ENCODE measurements at places on chromosomes 13 and 19. TPM values are rescaled to one million over a fixed set of nuclear protein-coding genes. Genes with fewer than 3 reads are reported as not detected.
A peak's percentile ranks its signal among the peaks of the same experiment; 100 is the strongest.

The BLVRB gene
- 40.7 TPM for total RNA-seq

DNA sequence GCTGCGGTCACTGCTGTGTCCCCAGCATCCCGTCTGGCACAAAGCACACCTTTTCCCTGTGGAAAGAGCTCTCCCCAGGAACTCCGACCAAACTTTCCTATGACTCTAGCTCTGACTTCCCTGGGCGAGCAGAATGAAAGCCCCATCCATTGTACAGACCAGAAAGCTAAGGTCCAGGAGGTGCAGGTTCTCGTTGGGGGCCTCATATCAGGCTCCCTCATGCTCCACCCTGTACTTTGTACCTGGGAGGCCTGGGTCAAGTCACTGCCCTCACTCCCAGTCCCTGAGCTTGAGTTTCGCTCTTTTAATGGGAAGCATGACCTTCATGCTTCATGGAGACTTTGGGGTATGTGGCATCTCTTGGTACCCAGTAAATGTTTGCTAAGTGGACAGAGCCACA lies 18.4 kb downstream of the CYTH2 start:
- DNase-seq: no peak

DNA sequence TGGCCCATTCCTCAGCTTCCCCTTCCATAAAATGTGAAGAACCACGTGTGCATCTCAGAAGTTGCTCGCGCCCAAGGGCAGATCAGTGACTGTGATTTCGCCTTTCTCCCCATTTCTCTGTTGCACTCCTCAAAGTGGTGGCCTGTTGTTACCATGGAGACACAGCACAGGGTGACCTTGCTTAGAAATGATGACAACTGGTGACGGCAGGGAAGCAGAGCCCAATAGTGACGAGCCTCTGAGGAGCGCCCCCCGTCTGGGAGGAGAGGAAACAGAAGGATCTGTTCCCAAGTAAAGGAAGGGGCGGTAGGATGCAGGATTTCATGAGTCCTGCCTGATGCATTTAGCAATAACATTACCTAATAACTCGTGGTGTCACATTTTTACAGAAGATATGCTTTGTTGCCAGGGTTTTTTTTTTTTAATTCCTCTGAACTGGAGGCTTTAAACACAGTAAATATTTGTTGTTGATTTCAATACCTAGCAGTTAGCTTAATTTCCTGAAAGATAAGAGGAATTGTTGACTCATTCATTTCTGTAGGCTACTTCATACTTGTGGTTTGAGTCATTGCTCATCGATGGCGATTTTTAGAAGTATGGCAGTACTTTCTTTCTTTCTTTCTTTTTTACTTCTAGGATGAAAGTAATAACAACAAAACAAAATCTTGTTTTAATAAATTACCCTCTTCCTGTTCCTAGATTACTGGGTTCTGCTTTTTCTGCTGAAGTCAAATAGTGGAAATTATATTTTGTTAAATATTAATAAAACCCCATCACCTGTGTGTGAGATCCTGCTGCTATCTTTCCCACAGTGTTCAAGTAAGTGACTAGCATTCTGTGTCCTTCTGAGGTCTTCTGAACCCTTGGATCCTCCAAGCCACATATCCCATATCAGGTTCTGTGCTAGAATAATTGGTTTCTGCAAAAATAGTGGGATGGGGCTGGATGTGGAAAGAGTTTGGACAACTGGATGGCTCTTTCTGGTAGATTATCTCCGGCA lies 36.0 kb downstream of the MBNL2 start:
- DNase-seq: peak; percentile 14

DNA sequence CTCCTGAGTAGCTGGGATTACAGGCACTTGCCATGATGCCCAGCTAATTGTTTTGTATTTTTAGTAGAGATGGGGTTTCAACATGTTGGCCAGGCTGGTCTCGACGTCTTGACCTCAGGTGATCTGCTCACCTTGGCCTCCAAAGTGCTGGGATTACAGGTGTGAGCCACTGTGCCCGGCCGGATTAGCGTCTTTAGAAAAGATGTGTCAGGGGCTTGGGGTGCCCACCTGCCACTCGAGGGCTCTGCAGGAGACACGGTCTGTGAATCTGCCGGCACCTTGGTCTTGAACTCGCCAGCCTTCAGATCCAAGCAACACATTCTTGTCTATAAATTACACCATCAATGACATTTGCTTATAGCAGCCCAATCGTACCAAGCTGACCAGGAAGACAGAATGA lies 38.8 kb upstream of the TUBGCP3 start:
- no peak for DNase-seq

- no peak for DNase-seq
Observed at GRCh38 chr19:49205114-49205513, 47.5 kb downstream of the TRPM4 start.

DNA sequence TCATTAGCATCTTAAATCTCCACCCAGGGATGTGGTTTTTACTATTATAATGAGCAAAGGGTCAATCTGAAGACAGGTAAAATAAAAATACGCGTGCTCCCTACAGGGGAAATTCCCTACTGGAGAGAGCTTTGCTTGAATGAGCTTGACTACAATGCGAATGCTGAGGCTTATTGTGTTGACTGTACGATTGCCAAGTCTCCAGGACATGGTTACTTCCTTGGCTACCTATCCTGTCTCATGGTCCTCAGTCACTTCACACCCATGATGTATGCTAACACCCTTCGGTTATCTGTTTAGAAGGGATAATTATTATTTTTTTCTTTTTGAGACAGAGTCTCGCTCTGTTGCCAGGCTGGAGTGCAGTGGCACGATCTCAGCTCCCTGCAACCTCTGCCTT lies 61.7 kb downstream of the ZNF627 start:
- DNase-seq: no peak

The KLK7 gene
- not detected for total RNA-seq

GRCh38 chr13:102091231-102091630 lies 310.6 kb downstream of the FGF14 start:
- no peak for DNase-seq

The ZNF878 gene
- 0.39 TPM for total RNA-seq

The DIRAS1 gene
- total RNA-seq: 0.55 TPM

The CAMSAP3 gene
- total RNA-seq: 2.0 TPM
